Upper lobe of right lung (tissue), 1 donor: ENCODE measurements at places on chromosomes 7 and 10. TPM values are rescaled to one million over a fixed set of nuclear protein-coding genes. Genes with fewer than 3 reads are reported as not detected.

DNA sequence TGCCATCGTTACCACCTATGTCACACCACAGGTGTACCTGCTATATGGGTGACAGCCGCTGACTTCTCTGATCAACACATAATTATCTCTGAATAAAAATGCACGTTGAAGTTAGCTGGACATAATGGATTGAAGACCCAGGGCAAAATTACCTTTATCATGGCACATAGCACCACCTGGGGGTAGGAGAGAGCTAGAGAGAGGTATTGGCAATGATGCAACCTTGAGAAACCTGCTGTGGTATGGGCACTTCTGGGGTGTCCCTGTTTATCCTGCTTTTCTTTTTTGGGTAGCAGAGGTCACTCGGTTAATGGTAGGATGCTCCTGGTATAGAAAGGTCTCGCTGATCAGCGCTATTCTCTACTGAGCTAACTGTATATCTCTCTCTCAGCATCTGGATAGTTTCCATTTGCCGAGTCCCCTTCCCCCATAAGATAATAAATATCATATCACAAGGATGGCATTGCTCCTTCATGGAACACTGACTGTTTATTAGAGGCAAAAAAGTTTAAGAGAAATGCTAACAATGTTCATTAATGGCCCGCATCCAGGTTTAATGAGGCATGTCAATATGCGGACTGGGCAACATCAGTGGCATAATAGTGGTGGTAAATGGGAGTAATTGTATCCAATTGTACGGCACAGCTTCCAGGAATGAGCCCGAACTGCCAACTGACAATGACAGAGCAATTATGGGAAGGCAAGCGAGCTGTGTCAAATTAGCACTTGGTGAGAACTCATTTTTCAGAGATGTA, 323.1 kb downstream of the TFEC start:
- DNase-seq, result no peak

DNA sequence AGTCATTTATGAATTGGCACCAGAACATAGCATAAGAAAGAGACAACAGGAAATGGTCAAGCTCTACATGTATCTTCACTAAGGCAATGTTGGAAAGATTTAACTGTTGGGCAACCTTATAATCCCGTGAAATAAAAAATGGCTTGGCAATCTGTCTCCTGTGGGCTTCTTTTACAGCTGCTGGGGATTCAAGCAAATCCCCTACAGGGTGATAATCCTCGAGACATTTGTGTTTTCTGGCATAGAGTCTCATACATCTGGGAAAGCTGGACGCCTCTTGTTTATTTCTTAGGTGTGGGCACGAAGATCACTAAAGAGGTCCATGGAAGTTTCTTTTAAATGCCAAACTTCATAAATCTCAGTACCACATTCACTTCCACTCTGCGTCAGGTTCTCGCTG, 82.2 kb upstream of the GPR141 start:
- no peak for DNase-seq

DNA sequence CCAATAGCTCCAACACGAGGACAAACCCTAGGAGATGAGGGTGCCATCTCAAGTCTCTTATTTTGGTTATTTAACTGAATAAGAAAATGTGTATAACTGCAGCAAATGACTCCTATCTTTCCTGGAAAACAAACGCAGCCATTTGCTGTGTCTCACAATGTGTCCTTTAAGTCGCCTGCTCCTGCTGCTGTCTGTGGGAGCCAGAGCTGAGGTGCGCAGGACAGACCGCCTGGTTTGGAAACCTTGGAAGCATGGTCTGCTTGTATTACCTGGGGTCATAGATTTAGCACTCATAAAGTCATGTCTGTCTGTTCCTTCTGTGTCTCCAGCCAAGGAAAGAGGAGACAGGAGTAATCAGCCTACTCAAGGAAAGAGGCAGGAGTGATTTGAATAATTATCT, 760.2 kb downstream of the GRID1 start:
- DNase-seq, result no peak

GRCh38 chr7:157269341-157270059, 67.3 kb upstream of the DNAJB6 start:
- no peak for DNase-seq

DNA sequence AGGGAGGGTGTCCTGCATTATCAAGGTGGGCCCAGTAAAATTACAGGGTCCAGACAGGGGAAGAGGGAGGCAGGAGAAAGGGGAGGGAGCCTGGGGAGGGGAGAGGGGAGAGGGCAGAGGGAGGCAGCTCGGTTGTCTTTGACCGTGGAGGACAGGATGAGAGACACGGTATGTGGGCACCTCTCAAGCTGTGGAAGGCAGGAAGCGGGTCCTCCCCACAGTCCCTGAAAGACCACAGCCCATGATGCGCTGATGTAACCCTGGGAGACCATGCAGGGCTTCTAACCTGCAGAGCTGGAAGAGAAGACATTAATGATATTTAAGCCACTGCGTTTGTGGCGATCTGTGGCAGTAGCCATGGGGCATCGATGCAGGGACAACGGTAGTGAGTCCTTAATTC, 27.2 kb upstream of the MNX1 start:
- peak; percentile 47 for DNase-seq

Gene HYAL4
- not detected for total RNA-seq

DNA sequence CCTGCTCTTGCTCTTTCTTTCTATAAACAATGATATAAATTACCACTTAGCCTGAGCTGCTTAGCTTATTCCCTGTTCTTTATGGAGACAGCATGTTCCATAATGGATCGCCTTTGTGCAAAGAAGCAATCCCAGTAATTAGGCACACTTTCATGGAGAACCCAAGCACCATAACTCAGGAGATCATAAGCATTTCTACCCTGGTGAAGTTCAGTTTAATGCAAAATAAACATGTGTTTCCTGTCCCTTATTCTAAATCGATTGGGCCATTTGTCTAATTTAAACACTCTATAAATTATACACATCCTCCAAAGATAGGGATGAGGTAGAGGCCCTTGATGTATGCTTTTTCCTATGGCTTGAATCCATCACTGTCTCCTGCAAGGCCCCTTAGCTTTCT, 75.8 kb upstream of the TMEM72 start:
- DNase-seq, result no peak
